ENCODE measurements at places on chromosomes 5 and 9.

DNA sequence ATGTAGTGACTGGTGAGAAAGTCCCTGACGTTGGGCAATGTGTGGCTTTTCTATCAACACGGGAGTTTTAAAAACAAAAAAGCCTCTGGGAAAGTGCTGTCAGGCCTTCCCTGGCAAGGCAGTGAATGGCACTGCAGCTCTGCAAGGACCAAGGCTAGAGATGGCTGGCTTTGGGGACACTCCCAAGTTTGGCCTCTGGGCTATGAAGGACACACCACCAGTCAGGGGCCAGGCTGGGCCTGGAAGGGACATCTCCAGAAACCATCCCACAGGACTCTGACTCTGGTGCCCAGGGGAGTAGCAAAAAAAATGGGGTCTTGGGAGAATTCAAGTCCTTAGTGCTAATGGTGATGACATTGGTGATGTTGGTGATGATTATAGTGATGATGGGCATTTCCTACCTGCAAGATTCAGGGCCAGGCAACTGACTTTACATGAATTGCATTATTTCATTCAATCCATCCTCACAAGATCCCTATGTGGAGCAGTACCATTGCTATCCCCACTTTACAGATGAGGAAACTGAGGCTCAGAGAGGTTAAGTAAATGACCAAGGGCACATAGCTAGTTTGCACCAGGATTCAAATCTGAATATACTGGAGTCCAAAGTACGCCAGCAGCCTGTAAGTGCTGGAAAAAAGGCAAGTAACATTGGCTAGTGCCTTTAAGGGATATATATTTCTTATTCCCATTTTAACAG, 2.6 kb upstream of the PPARGC1B start:
- no peak for DNase-seq

DNA sequence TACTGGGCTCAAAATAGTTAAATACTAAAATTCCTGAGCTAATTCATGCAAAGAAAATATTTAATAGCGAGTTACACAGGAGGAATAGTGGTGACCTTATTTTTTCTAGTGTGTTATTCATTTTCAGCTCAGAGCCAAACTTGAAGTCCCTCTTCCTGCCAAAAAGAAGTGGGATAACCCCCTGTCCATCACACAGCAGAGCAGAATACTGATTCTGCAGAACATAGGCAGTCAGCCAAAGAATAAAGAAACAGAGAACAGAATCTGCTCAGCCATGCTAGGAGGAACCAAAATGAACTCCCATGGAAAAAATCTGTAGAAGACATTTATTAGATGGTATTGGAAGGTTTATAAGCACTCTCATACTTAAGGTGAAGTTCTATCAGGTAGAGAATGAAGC, 49.4 kb upstream of the GRIN3A start:
- no peak for DNase-seq

DNA sequence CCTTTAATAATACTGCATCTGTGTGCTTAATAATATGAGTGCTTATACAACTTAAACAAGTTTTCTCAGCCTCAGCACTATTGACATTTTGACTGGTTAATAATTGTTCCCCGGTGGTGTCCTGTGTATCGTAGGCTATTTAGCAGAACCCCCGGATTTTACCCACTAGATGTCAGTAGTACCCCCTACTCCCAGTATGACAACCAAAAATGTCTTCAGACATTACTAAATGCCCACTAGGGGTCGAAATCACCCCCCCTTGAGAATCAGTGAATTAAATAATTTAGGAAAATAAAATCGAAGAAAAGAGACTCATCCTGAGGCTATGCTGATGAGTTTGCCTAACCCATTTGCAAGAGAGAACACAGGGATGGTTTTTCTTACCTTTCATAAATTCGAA, 166.3 kb downstream of the ATP10B start:
- DNase-seq, result no peak

GRCh38 chr5:7878381-7878873, 9.5 kb downstream of the MTRR start:
- DNase-seq, result no peak

- DNase-seq, result no peak
These were observed 15.9 kb downstream of the TLR4 start for GRCh38 chr9:117720066-117720465.

DNA sequence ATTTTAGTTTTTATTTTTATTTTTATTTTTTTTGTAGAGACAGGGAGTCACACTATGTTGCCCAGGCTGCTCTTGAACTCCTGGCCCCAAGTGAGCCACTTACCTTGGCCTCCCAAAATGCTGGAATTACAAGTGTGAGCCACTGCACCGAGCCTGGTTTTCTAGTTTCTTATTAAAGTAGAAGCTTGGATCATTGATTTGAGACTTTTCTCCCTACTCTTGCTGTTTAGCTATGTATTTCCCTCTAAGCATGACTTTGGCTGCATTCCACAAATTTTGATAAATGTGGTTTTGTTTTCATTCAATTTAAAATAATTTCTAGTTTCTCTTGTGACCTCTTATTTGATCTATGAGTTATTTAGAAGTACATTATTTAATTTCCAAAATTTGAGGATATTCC, 10.4 kb downstream of the SNX2 start:
- no peak for DNase-seq

Data from CD4-positive, alpha-beta T cell treated with Interleukin-12 subunit alpha and Interleukin-12 subunit beta, for 1 hour (primary cell).